Activated T-helper 1 cell treated with Interleukin-2 at 50 U/mL for 16 hours (primary cell): ENCODE measurements at places on chromosomes 5 and 9.

DNA sequence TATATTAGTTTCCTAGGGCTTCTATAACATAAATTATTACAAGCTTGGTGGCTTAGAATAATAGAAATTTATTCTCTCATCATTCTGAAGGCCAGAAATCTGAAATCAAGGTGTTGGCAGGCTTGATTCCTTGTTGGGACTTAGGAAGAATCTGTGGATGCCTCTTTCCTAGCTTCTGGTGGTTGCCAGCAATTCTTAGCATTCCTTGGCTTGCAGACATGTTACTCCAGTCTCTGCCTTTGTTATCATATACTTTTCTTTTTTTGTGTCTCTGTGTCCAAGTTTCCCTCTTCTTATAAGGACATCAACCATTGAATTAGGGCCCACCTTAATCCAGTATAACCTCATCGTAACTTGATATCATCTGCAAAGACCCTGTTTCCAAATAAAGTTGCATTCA lies 31.4 kb downstream of the CTNNA1 start:
- DNase-seq, result no peak

GRCh38 chr9:104092875-104093600 lies 1.1 kb upstream of the SMC2 start:
- no peak for DNase-seq

DNA sequence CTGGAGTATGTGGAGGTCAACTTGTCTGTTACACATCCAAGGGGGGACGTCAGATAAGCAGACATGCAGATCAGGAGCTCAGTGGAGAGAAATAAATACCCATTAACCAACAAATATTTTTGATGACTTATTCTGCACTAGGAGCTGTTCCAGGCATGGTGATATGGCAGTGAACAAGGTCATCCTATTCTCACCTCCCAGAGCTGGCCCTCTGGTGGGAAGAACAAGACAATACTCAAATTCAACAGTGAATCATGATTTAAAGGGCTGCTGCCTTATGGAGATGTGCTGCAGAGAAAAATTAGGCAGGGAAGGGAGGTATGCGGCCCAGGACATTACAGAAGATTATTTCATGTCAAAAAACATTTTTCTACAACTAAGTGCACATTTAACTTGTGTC lies 36.5 kb downstream of the SYK start:
- DNase-seq, result no peak

- no peak for DNase-seq
These were observed 34.2 kb downstream of the C9orf50 start for GRCh38 chr9:129586685-129587084.

DNA sequence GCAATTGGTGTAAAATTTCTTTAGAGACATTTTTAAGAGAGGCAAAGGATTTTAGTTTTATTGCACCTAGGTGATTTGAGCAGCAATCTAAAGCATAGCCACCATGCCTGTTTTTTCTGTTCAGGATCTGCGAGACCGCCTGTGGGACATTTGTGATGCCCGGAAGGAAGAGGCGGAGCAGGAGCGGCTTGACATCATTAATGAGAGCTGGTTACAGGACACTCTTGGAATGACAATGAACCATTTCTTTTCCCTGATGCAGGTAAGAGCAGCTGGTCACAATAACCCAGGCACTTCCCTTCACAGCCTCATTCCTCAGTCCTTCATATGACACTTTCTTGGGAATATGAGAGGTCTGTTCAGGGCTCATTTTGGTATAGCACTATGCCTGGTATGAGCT lies 103.2 kb upstream of the IL7R start:
- DNase-seq, result no peak

GRCh38 chr9:92254381-92255337 lies 38.8 kb downstream of the IARS1 start:
- DNase-seq, result no peak
